ENCODE measurements at places on chromosomes 2 and 18.

- no peak for DNase-seq
Observed at GRCh38 chr2:80007777-80008503, 296.6 kb downstream of the LRRTM1 start.

GRCh38 chr2:133054297-133054696 is 384.3 kb upstream of the LYPD1 start:
- DNase-seq = peak; percentile 2

GRCh38 chr2:71064110-71064611 is 4.3 kb upstream of the NAGK start:
- no peak for DNase-seq

GRCh38 chr2:42050703-42051542 is 3.1 kb downstream of the PKDCC start:
- no peak for DNase-seq

GRCh38 chr2:58107803-58108710 is 61.5 kb downstream of the VRK2 start:
- DNase-seq = peak; percentile 66

GRCh38 chr2:64017811-64018700 is 1.2 kb downstream of the VPS54 start:
- DNase-seq = peak; percentile 18

Measured in AG08395 (cell line).